Stimulated activated CD8-positive, alpha-beta memory T cell treated with anti-CD3 and anti-CD28 coated beads, Interleukin-7, amount 100 ng/mL, for 1 hour (primary cell): ENCODE measurements at places on chromosomes 16 and 17.

DNA sequence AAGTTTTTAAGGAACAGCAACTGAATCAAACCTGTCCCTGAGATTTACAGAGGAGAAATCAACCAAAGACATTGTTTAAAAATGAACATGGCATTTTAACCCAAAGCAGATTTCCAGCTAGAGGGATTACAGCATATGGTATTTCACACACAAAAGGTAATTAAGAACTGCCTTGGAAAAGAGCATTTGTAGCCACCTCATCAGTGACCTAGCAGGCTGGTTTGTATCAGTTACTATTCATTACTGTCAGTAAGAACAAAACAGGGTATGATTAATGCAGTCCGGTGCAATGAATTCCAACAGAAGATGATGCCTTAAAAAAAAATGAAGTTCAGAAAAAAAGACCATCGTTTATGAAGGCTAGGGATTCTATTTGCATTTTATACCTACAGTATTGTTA lies 219.9 kb downstream of the CHD9NB start:
- no peak for DNase-seq

- no peak for DNase-seq
These were observed 16.9 kb downstream of the CMC2 start for GRCh38 chr16:80989801-80990200.

DNA sequence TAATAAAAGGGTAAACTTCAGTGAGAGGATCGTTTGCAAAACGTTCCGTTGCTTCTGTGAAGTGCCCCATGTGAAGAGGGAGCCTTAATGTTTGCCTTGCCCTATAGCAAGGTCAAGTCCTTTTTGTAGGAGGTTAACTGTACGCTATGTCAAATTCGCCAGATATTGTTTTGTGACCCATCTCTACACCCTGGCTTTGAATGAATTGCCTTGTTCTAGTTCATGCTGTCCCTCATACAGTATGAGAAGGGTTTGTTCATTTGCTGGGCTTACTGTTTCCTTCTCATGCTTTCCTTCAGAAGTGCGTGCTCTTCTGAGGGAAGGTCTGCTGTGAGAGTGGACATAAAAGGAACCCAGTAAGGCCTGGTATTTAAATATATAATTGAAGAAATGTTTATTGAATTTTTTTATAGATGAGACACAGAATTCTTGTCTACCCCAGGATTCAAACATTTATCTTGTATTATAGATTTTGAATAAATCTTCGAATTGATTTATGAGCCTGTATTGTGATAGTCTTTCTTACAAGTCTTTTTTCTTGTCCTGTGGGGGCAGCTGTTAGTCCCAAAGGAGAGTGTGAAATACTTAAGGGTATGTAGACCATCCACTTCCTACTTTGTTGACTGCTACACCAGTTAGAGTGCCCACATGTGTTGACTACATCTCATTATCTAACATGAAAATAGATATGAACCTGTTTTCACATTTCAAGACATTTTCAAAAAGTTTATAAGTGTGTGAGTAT lies 1.7 kb downstream of the MAP3K3 start:
- DNase-seq: no peak

GRCh38 chr16:69794486-69794885 lies 32.4 kb downstream of the WWP2 start:
- no peak for DNase-seq

DNA sequence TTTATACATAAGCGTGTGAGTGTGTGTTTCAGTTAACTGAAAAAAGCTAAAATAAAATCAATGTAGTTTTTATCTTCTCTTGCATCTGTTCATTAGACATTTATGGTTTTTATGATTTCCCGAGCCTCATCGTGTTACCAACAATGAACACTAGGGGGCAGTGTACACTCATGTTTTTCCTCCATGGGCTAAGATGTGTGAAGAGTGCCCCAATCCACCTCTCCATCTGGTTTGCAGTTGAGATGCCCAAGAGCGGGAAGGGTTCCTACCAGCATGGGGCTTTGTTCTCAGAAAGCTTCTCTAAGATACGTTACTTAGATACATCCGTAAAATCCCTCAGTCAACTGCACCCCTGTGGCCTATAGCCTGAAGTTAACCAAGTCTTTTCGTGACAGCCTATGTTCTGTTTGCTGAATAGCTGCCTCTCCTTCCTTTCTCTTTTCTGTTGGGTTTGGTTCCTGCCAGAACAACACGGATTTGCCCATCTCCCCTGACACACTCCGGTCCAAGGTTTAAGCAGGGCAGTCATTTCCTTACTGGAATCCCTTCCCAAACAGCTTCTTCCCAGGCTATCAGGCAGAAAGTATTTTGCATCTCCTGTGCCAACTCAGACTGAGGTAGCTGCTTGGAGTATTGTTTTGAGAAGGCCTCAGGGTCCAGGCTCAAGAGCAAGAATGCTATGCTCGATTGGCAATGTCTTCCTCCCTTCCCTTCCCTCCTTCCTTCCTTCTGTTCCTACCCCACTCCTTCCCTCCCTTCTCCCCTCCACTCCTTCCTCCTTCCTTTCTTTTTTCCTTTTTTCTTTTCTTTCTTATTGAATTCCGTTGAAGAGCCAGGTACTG lies 12.9 kb upstream of the ELAC2 start:
- DNase-seq: no peak

- DNase-seq: no peak
These were observed 49.9 kb downstream of the NLRC5 start for GRCh38 chr16:57039148-57039812.

- DNase-seq: no peak
These were observed 12.1 kb downstream of the CD300A start for GRCh38 chr17:74478420-74479100.
